Breast epithelium (tissue), 4 donors: ENCODE measurements at places on chromosomes 5 and 9. TPM values are rescaled to one million over a fixed set of nuclear protein-coding genes. Genes with fewer than 3 reads are reported as not detected.

GRCh38 chr9:72445306-72445995 lies 76.0 kb upstream of the TMC1 start:
- H3K27ac ChIP-seq, result no peak overlapping the region
- no peaks in the 10 kb centered on the region for H3K27me3 ChIP-seq
- H3K4me3 ChIP-seq, result no peak overlapping the region
- no peaks in the 10 kb centered on the region for H3K36me3 ChIP-seq

Gene HABP4
- 22.3 TPM for total RNA-seq

- H3K4me1 ChIP-seq, result no peaks in the 10 kb centered on the region
- no peak for DNase-seq
- no peaks in the 10 kb centered on the region for H3K27me3 ChIP-seq
- no peaks in the 10 kb centered on the region for H3K36me3 ChIP-seq
- H3K27ac ChIP-seq, result no peak overlapping the region
- no peak overlapping the region for H3K4me3 ChIP-seq
Observed at GRCh38 chr9:77471572-77471971, 176.6 kb downstream of the GNA14 start.

DNA sequence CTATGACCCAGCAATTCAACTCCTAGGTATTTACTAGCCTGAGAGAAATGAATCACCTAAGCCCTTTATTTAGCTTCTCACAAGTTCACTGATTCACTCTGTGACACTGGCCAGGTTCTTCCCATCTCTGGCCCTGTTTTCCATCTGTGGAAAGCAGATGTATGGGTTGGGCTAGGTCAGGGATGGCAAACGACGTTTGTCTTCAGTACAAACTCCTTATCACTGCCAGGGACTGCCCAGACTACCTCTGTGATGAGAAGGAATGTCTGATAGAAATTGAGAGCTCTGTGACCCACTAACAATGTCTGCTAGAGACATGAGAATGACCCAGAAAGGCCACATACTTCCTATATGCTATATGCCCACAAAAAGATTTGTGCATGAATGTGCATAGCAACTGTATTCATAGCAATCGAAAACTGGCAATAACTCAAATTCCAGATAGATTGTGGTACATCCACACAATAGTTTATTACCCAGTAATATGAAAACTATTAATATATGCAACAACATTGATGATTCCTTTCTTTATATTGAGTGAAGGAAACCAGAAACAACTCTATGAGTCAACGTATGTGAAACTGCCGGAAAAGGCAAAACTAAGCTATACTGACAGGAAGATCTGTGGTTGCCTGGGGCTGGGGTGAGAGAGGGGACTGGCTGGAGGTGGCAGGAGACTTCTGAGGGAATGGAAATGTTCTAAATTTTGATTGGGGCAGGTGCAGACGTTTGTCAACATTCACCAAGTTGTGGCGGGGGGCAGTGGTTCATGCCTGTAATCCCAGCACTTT lies 32.0 kb upstream of the ADAM19 start:
- no peaks in the 10 kb centered on the region for H3K27me3 ChIP-seq
- DNase-seq, result no peak
- H3K4me1 ChIP-seq, result no peaks in the 10 kb centered on the region
- H3K36me3 ChIP-seq, result no peaks in the 10 kb centered on the region
- no peak overlapping the region for H3K4me3 ChIP-seq
- H3K27ac ChIP-seq, result no peak overlapping the region

DNA sequence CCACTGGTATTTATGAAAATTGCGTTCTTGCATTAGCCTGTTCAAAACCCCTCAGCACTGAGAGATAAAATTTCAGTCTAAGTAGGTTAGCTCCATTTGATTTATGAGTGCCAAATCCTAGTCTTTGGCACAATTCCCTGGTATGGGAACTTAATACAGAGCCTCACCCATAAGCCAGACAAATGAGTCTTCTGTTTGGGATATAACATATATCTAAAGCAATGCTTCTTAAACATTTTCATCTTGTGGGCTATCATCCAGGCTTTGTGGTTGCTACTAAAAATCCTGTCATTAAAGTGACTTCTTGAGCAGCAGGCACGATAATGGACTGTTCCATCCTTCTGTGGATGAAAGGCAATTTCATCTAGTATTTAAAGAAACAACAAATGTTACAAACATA lies 419.5 kb upstream of the ACTBL2 start:
- H3K4me3 ChIP-seq, result no peak overlapping the region
- no peaks in the 10 kb centered on the region for H3K36me3 ChIP-seq

Gene ADAMTS2
- total RNA-seq, result 51.8 TPM

GRCh38 chr5:24923400-24923799 lies 278.6 kb upstream of the CDH10 start:
- no peaks in the 10 kb centered on the region for H3K36me3 ChIP-seq
- H3K4me3 ChIP-seq, result no peak overlapping the region
- H3K27me3 ChIP-seq, result no peaks in the 10 kb centered on the region

DNA sequence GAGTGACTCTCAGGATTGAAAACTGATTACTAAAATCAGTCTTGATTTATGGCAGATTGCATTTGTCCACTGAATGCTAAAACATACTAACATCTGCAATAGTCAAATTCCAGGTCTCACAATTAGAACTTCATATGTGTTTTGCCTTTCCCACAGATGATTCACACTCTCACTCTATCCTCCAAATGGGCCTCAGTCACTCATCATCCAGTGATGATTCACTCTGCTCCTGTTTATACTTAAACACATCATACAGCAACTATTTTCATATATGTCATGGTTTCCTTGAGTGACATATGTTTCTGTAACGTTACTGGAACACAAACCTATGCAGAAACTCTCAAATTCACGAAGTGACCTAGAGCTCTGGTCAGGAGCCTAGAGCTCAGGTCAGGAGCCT lies 512.9 kb downstream of the HINT1 start:
- DNase-seq, result no peak
- H3K27me3 ChIP-seq, result no peaks in the 10 kb centered on the region
- no peak overlapping the region for H3K27ac ChIP-seq
- no peaks in the 10 kb centered on the region for H3K4me1 ChIP-seq
- no peaks in the 10 kb centered on the region for H3K36me3 ChIP-seq
- H3K4me3 ChIP-seq, result no peak overlapping the region

GRCh38 chr9:95783426-95783975 lies 92.0 kb upstream of the ERCC6L2 start:
- no peaks in the 10 kb centered on the region for H3K36me3 ChIP-seq
- H3K4me1 ChIP-seq, result no peaks in the 10 kb centered on the region

- no peaks in the 10 kb centered on the region for H3K4me1 ChIP-seq
- no peaks in the 10 kb centered on the region for H3K36me3 ChIP-seq
- DNase-seq, result no peak
- H3K27ac ChIP-seq, result no peak overlapping the region
- no peak overlapping the region for H3K4me3 ChIP-seq
Observed at GRCh38 chr5:143705381-143705780, 106.6 kb upstream of the HMHB1 start.

DNA sequence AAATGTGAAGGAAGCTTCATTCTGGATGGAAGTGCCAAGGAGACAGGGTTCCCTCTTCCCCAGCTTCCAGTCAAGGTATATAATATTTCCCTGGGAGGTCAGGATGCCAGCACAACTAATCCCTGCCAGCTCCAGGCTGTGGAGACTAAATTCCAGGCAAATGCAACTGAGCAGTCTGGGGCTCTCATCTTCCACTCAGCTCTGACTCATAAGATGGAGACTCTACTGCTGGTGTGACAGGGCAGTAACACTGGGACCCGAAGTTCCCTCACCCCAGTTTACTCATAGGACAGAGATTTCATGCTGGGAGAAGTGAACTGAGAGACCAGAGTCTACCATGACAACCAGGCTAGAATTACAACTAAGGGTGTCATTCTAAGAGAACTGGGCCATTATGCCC lies 235.4 kb downstream of the FSTL4 start:
- no peak overlapping the region for H3K27ac ChIP-seq
- H3K36me3 ChIP-seq, result no peaks in the 10 kb centered on the region
- no peaks in the 10 kb centered on the region for H3K27me3 ChIP-seq
- H3K4me1 ChIP-seq, result no peaks in the 10 kb centered on the region

Gene IRX2
- 19.2 TPM for total RNA-seq

GRCh38 chr5:5711592-5711991 lies 289.1 kb downstream of the ICE1 start:
- H3K4me3 ChIP-seq, result no peak overlapping the region
- no peak overlapping the region for H3K27ac ChIP-seq

GRCh38 chr5:124463851-124464250 lies 282.6 kb downstream of the ZNF608 start:
- H3K4me1 ChIP-seq, result no peaks in the 10 kb centered on the region
- DNase-seq, result no peak
- H3K4me3 ChIP-seq, result no peak overlapping the region
- H3K27ac ChIP-seq, result no peak overlapping the region
- no peaks in the 10 kb centered on the region for H3K36me3 ChIP-seq

DNA sequence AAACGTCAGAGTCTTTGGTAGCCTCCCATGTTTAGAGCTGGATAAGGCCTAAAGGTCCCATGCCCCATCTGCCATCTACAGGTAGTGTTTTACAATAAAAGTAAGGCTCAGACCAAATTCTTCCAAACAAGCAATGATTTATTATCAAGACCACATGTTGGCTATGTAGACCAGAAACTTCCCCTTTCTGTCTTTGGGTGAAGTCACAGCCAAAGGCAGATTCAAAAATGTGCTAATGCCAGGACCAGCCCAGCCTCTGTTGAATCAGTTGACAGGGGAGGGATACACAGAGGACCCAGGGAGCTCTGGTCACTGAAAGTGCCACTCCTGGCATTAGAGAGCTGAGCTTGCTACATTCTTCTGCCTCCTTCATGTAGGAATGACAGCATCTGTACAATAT lies 360.8 kb downstream of the NTRK2 start:
- H3K27me3 ChIP-seq, result no peaks in the 10 kb centered on the region
- no peak for DNase-seq
- no peak overlapping the region for H3K4me3 ChIP-seq
- no peaks in the 10 kb centered on the region for H3K36me3 ChIP-seq
- H3K27ac ChIP-seq, result no peak overlapping the region

DNA sequence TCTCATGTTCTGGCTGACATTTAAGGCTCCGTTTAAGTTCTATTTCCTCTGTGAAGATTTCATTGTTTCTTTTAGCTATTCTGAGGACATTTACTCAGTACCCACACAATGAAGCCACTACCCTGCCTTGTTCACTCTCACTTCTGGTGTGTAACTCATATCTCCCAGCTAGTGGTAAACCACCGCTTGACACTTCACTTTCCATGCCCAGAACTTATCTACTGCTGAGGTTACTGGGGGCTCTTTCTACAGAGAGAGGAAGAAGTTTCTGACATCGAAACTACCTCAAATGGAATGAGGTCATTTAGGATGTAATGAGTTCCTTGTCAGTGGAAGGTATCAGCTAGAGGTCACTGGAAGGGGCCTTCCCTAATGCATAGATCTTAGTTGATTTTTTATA lies 501.5 kb downstream of the DMAC1 start:
- no peak overlapping the region for H3K27ac ChIP-seq
- no peaks in the 10 kb centered on the region for H3K36me3 ChIP-seq
- no peaks in the 10 kb centered on the region for H3K4me1 ChIP-seq
- peaks cover 32% of the 10 kb centered on the region for H3K27me3 ChIP-seq
- no peak overlapping the region for H3K4me3 ChIP-seq

Gene AQP7
- 29.3 TPM for total RNA-seq

Gene OR1J1
- total RNA-seq, result not detected

Gene KIF3A
- total RNA-seq, result 4.5 TPM

Gene IL33
- total RNA-seq, result 12.4 TPM

Gene F2RL1
- total RNA-seq, result 0.64 TPM
